ENCODE measurements at places on chromosomes 16 and 17.

GRCh38 chr16:21685034-21685455 is 21.3 kb downstream of the OTOA start:
- DNase-seq: no peak

DNA sequence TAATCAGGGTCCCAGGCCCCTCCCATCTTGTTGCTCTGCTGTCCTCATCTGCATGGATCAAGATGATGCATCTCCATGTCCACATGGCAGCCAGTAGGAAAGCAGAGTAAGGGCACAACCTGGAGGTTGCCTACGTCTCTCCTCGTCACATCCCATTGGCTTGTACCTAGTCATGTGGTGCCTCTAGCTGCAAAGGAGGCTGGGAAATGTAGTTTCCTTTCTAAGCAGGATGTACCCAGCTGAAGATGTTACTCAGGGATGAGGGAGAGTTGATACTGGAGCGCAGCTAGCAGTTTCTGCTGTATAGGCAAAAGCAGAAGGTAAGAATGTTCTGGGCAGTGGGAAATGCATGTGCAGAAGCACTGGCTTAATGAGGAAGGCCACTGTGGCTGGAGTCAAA is 20.8 kb downstream of the ABCC1 start:
- DNase-seq: no peak

- DNase-seq: no peak
Measured at GRCh38 chr16:83051451-83051850, 424.7 kb downstream of the CDH13 start.

DNA sequence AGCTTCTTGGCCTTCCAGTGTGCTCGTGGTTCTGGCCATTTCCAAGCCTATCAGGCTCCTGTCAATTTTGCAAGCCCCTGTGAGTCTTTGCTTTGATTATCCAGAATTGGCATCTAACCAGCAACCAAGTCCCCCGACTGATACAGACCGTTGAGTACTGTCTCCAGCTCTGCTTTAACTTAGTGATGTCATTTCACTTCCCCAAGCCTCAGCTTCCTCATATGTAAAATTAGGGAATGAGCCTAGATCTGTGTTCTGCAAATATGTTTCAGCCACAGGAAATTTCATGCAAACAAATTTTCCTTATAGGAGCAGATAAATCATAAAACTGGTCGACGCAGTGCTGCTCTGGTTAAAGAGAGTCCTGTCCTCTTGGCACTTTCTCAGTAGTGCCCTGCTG is 60.1 kb upstream of the WSB1 start:
- no peak for DNase-seq

DNA sequence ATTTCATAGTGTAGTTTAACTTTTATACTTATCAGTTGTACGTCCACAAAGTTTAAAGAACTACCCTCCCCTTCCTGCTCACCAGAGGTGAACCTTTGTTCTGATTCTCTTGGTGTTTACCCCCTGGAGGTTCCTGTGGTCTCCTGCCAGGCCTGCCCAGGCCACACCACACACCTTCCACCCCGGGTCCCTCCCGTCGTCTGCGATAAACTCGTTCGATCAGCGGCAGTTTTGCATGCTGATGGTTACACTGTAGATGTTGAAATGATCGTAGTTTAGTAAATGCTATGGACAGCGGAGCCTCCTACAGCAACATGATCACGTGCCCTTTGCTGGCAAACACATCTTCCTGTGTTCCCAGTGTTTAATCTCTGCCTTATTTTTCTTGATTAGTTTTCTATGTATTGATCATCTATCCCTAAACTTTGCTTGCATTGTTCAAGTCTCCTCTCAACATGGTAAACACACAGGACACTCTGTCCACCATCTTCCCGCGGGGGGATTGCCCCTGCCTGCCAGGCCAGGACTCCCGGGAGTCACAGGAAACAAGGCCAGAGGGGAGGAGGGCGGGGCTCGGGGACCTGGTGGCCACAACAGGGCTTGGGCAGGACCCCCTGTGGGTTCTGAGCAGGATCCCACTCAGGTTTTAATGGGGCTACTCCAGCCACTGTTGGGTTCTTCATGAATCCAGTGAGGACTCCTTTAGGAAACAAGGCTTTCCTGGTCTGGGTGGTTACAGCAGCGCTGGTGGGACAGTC is 2.8 kb upstream of the ACSF3 start:
- DNase-seq: no peak

DNA sequence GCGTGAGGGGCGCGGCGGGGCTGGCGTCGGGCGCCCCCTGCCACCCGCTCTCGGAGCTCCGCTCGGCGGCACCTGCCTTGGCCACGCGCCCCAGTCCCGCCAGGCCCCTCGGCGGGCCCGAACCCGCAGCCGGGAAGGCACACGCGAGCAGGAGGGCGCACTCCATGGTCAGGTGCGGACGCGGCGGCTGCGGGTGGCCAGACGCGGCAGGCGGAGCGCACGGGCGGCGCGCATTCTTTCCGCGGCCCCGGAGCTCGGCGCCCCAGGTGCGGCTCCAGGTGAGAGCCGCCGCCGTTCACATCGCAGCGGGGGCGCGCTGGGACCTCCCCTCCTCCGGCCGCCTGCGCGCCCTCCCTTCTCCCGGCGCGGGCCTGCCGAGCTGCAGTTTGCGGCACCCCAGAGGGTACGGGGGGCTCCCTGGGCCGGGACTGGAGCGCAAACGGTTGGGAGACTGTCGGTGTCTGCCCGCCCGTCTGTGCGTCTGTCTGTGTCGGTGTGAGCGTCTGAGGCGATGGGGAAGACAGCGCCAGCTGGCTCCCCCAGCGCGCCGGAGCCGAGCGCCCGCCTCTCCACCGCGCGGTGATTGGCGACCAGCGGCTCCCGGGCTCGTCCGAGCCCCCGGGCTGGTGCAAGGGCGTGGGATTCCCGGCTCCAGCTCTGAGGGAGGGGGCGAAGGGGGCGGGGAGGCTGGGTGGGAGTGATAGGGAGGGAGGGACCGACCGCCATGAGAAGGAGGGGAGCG is at the start of gene ADAMTS18:
TSS of gene ADAMTS18 (minus strand) at position 505 of the 742 bp plus-strand sequence. CDS start at position 166, 339 bp downstream.
- DNase-seq: no peak

GRCh38 chr16:85798901-85799496 is 345 bp downstream of the EMC8 start:
- DNase-seq: peak; percentile 74

- DNase-seq: peak; percentile 92
Measured at GRCh38 chr17:50550661-50551432, 3.9 kb downstream of the SPATA20 start.

DNA sequence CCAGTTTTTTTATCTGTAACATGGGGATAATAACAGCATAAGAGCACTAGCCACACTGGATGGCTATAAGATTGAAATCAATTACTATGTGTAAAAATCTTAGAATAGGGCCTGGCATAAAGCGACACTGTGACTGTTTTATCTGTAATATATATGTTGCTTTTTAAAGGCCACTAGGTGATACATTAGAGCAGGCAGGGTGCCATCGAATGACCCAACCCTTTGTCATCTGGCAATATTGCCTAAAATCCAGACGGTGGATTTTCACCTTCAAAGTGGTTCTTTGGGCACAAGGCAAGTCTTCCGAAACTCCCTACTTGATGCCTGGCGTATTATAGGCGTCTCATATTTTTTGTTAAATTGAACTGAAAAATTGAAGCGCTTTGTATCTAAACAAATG is 69.1 kb downstream of the PRKCA start:
- no peak for DNase-seq

DNA sequence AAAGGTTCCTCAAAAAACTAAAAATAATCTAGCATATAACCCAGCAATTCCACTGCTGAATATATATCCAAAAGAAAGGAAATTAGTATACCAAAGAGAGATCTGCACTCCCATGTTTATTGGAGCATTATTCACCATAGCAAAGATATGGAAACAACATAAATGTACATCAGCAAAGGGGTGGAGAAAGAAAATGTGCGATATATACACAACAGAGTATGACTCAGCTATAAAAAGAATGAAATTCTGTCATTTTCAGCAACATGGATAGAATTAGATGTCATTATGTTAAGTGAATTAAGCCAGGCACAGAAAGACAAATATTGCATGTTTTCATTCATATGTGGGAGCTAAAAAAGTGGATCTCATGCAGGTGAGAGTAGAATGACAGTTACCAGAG is 279.6 kb upstream of the AXIN2 start:
- no peak for DNase-seq

DNA sequence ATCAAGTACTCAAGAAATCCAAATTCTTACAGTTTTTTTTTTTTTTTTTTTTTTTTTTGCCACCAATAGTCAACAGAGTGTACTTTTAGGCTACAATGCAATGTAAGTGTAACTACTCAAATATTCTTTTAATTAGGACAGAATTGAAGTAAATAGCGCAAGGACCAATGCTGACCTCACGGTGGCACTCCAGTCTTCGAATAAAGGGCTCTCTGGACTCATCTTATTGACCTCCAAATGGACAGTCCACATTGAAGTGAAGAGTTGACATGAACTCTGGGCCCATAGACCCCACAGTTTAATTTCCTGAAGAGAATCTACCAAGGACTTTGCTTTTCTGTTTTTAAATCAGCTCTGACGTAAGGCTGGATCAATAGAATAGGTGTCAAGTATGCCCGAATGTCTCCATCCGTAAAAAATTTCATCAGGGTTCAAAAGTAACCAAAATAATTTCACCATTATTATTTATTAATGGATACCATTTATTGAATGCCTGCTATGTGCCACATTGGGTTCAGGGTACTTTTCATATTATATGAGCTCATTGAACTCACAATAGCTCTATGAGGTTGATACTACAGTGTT is 7.3 kb upstream of the DDX52 start:
- DNase-seq: no peak

DNA sequence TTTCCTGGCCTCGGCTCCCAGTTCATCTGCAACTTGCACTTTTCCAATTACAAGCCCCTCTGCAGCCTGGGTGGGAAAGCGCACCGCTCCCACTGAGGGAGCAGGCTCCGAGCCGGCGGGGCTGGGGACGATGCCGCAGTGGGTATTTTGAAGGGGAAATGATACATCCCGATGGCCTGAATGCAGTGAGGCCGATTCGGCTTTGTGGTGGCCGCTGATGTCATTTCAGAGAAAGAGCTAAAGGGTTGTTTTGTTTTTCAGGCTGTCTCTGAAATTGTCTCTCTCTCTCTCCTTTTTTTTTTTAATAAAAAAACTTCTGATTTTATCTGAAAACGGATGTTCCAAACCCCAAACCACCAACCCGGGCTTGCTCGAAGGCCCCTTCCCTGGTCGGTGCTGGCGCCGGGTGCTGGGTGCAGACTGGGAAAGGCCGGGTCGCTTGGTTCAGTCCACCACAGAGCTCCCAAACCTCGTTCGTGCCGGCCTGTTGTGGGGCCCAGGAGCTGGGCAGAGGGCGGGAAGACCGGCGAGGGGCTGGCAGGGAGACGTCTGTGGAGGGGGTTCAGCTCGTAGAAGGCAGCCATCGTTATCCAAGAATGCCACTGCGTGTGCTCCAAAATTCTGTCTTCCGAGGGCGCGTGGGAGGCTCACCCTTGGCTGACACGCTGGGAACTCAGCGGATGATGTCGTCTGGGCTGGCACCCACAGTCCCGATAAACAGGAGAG is 102.8 kb downstream of the FOXL1 start:
- no peak for DNase-seq

GRCh38 chr17:40025991-40026815 is 11.0 kb downstream of the CSF3 start:
- no peak for DNase-seq

- DNase-seq: no peak
Measured at GRCh38 chr16:23635958-23636357, 5.2 kb downstream of the PALB2 start.

GRCh38 chr16:88779406-88780141 is 5.4 kb downstream of the PIEZO1 start:
- no peak for DNase-seq

DNA sequence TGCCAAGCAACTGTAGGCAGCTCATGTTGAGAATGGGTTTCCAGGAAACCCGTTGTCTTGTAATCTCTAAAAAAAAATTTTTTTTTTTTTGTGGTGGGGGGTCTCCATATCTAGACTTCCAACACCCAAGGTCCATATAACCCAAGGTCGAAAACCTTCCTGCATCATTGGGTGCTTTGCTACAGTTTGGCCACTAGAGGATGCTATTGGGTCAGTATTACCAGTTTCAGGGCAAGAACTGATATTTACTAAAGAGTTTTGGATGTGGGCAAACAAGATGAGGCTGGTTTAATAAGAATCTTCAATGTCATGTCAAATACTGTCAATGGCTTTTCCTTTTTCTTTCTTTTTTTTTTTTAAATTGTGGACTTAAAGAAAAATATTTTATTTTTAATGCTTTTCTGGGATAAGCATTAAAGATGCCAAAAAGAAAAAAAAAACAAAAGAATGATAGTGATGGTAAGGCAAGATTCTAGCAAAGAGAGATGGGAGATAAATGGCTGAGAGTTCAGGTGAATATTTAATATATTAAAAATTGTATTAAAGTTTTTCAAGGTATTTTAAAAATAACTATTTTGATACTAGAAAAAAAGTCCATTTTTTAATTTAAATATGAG is 62.2 kb downstream of the DHRS7C start:
- no peak for DNase-seq

- DNase-seq: no peak
Measured at GRCh38 chr17:51430591-51430990, 170.2 kb downstream of the UTP18 start.

DNA sequence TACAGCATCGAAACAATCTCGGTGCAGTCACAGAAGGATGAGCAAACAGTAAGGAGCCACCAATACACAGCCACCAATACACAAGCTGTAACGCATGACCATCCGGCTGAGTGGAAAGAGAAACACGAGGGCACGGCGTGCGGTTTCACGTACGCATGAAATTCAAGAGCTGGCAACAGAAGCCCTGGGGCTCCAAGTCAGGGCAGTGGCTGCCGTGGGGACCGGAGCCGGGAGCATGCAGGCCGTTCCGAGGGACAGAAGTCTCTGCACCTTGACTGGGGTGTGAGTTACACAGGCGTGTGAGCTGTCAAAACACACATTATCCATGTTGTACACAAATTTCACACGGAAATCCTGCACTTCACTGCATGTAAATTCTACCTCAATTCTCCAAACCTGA is 50.6 kb upstream of the METRNL start:
- no peak for DNase-seq

DNA sequence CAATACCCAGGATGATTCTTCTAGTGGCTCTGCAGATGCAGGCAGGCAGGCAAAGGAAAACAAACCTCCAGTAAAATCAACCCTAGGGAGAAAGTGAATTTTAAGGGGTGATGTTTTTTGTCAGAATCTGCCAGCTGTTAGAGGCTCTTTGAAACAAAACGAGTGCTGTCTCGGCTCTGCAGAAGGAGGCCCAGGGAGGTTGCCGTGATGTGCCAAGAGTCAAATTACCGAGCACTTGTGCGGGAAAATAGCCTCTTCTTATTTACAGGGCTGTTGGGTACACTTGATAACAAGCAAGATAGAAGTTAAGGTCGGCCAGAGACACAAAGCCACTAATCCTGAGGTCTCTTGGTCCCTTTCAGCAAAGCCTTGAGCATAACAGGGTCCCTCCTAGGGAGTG is 68.9 kb upstream of the EEF2KMT start:
- DNase-seq: no peak

DNA sequence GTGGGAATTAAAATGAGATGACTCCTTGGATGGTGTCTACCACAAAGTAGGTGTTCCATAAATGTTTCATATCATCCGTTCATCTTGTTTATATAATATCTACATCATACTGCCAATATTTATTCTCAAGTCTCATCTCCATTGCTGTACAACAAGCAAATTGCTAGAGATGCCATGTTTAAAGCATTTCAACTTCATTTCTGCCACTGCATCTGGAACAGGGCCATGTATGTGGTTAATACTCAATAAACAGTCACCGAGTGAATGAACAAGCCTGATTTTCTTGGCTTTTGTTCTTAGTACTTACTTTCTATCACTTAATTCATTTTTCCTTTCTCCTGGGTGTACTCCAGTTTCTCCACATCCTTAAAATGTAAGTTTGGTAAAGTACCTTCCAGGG is 107.6 kb downstream of the KCNJ2 start:
- DNase-seq: no peak

- no peak for DNase-seq
Measured at GRCh38 chr16:11533588-11533987, 53.1 kb downstream of the LITAF start.

Data from 8988T (cell line).